Activated CD8-positive, alpha-beta memory T cell treated with anti-CD3 and anti-CD28 coated beads for 1 hour (primary cell): ENCODE measurements at places on chromosomes 1 and 21.

- no peak for DNase-seq
Measured at GRCh38 chr1:21689661-21690372, 20.7 kb upstream of the RAP1GAP start.

- no peak for DNase-seq
Measured at GRCh38 chr1:201059871-201060555, 36.5 kb upstream of the KIF21B start.

GRCh38 chr1:16451841-16452528 lies 11.5 kb downstream of the NECAP2 start:
- DNase-seq = no peak

- DNase-seq = no peak
Measured at GRCh38 chr1:157045250-157046218, at the start of gene ARHGEF11. ARHGEF11 (minus strand) TSS chr1:157045742; CDS start chr1:157044330, 1,412 bp downstream.

DNA sequence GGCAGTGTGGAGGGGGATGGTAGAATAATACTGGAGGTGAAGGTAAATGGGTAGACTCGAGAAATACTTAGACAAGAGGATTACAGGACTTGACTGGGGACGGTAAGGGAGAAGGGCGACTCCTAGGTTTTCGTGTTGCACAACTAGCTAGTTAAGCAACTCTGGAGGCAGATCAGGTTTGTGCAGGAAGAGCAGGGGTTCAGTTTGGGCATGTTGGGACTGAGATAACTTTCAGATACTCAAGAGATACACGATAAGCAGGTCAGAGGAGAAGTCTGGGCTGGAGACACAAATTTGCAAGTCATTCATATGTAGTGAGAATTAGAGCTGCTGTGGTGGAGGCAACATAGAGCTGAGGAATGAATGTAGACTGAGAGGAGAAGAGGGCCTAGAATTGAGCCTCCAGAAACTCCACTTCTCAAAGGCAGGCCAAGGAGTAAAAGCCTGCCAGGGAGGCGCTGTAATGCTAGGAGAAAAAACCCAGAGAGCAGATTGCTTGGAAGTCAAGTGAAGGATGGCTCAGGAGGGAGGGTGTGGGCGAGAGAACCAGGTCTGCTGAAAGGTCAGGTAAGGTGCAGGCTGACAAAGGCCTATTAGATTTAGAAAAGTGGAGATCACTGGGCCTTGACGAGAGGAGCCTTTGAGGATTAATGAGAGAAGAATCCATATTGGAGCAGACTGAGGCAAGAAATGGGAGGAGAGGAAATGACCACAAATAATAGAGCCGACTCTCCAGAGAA lies 20.8 kb downstream of the MAB21L3 start:
- DNase-seq = no peak

DNA sequence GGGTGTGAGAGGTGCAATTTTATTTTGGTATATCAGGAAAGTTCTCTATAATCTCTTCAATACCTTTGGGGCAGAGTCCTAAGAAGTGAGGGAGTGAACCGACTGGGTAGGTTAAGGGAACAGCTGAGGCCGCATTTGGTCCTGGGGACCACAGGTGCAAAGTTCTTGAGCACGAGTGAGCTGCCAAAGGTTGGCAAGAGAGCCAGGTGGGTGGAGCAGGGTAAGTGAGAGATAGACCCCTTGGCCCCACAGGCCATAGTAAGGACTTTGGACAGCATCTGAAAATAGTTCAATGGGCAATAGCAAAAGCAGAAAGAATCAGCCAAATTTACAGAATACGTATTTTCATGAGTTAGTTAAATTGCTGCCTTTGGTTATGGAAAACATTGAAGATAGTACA lies 11.0 kb upstream of the NID1 start:
- no peak for DNase-seq
